Stimulated activated CD8-positive, alpha-beta memory T cell treated with anti-CD3 and anti-CD28 coated beads, Interleukin-4, amount 100 ng/mL, for 4 hours (primary cell): ENCODE measurements at places on chromosomes 12 and 14.
A peak's percentile ranks its signal among the peaks of the same experiment; 100 is the strongest.

GRCh38 chr14:96362071-96362964 lies 823 bp downstream of the ATG2B start:
- peak; percentile 20 for DNase-seq

DNA sequence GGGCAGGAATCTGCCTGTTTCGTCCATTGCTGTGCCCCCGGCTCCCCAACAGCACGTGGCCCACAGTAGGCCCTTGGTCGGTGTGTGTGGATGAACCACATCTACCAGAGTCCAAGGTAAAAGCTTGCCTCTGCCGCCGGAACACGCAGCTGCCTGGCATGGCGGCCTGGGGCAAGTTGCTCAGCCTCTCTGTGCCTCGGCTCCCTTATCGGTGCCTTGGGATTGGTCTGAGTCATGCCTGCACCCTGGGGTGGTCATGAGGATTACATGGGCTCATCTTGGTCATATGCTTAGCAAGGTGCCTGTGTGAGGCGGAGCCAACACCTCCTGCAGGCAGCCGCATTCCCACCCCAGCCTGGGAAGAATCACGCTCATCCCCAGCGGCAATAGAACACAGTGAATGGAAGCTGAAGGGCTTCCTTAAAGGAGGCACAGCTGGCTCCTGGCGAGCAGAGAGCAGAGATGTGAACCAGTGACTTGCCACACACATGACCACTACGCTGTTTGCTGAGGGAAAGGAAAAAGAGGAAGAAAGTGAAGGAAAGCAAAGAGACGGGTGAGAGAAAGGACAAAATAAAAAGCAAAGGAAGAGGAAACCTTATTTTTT lies 5.5 kb upstream of the SCARB1 start:
- no peak for DNase-seq

DNA sequence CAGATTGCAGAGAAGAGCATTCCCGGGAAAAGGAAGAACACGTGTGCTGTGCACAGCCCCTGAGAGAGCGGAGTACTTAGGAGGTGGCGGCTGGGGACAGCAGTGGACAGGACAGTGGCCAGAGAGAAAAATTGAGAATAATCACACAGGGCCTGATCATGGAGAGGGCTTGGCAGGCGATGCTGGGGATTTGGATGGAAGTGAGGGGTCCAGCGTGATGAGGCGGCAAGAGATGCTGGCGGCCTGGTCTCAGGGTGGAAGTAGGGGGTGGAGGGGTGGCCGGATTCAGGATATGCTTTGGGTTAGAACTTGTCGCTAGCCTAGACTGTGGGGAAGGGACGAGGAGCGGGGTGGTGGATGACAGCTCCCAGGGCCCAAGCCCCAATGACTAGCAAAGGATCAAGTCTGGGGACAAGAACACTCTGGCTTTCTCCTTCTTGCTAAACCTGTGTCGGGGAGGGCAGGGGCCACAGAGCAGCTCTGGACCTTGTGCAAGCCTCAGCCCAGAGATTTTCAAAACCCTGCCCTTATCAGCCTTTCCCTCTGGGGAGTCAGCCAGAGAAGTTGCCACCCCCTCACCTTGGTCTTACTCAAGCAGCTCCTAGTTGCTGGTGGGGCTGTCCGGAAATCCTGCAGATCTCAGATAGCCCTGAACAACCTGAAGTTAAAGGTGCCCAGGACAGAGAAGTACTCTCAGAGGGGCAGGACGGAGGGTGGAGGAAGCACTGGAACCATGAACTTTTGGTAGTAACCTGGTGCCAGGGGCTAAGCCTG lies 1.3 kb downstream of the HVCN1 start:
- DNase-seq: no peak

- DNase-seq: no peak
These were observed 141.9 kb upstream of the PRKD1 start for GRCh38 chr14:30069536-30069935.

DNA sequence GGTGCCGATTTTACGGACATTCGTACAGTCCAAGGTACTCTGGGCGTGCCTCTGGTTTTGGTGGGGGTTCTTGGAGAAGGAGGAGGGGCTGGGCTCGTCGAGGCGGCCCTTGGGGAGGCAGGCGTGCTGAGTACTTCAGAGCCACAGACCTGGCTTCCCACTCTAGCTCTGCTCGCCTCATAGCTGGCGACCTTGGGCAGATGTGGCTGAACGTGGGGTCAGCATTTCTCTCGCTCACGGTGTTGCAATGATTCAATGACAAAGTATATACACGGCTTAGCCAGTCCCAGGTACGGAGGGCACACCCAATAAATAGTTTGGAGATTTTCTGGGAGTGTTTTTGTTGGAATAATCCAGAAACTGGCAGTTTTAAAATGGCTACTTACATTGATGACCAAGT lies 75.1 kb downstream of the FOXN4 start:
- DNase-seq: no peak

- DNase-seq: no peak
These were observed 6.7 kb downstream of the ANO4 start for GRCh38 chr12:100801320-100801719.

- no peak for DNase-seq
These were observed 1.8 kb downstream of the GLI1 start for GRCh38 chr12:57461276-57461916.

DNA sequence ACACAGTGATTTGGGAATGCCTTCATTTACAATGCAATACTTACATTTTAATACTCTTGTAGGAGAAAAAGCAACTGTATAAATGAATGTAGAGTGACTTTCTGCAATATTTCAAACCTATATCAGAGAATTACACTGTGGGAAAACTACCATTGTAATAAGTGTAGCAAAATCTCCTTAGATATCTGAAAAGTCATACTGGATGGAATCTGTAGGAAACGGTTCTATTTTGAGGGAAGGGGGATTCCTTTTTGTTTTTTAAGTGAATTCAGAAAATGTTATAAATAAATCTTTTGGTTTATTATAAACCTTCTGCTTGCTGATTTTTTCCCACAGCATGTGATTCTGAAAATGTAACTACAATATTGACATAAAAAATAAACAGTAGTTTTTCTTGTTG lies 23.0 kb downstream of the ZNF891 start:
- no peak for DNase-seq

- DNase-seq: no peak
These were observed 42.4 kb upstream of the GPATCH2L start for GRCh38 chr14:76109087-76109880.

DNA sequence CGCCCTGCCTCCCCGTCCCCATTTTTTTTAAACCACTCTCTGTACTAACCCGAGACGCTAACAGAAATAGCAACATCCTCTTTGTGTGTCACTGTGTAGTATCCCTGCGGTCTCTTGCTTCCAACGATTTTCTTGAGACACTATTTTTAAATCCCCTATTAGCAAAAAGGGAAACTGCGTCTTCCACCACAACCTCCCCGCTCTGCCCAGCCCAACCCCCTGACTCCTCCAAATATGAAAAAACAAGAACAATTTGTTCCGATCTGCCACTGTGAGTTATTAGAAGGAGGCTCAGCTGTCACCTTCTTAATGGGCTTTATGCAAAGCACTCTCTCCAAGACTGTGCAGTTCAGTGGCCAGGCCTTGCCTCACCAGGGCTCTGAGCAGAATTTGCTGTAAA lies 76.3 kb downstream of the MAP1LC3B2 start:
- no peak for DNase-seq

DNA sequence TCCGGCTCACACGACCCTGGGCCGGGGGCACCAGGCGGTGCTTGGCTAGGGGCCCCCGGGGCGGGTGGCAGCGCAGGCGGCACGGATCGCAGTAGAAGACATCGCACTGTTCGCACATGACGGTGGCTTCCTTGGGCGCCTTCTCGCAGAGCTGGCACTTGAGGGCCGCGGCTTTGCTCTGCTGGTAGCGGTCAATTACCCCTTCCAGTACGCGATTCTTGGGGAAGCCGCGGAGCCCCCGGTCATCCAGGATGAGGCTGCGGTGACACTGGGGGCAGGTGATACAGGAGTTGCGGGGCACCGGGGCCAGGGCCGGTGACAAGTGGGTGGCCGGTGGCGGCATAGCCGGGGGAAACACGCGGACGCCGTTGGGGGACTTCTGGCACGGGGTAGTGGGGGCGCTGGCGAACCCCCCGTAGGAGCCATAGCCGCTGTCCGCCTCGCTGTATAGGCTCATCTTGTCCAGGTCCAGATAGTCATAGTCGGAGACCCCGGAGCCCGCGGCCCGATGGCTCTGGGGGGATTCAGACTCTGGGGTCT lies 553 bp downstream of the TRIM9 start:
- DNase-seq: no peak

DNA sequence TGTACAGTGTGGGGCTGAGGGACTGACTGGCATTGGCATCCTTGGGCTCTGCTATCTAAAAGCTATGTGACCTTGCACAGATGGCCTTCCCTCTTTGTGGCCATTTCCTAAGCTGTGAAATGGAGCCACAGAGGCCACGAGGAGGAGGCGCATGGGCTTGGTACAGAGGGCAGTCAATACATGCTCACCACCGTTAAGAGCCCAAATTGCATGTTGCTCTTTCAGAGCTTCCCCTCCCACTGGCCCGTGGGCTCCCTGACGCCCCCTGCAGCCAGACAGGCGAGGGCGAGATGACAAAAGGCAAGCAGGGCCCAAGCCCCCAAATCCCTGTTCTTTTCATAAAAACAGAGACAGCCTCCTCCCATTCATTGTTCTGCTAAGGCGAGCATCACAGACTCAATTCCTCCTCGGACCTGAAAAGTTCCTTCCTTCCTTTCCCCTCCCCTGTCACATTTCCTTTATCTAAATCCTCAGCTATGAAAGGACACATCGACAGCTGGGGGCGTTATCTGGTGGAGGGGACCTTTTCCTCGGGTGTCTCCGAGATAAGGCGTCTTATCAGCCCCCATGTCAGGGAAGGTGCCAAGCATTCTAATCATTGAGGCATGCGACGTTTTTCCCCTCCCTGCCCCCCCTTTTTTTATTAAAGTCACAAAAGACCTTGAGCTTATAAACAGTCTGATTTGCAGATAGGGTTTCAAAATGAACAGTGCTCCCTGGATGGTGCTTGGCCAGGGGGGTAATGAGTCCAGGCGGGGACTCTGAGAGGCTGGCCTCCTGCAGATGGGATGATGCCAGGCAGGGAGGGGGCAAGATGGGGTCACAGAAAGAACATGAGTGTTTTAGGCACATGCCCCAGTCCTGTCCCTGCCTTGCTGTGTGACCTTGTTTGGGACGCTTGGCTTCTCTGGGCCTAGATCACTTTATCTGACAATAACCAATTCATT lies 26.4 kb downstream of the FAM222A start:
- no peak for DNase-seq

GRCh38 chr12:94771199-94771598 lies 120.8 kb upstream of the TMCC3 start:
- no peak for DNase-seq

- DNase-seq: no peak
These were observed 88.9 kb upstream of the MED13L start for GRCh38 chr12:116366456-116366776.

- DNase-seq: peak; percentile 48
These were observed 3.2 kb upstream of the SYNE3 start for GRCh38 chr14:95519699-95520098.

GRCh38 chr12:47740606-47741339 lies 15.5 kb upstream of the ENDOU start:
- no peak for DNase-seq

GRCh38 chr12:30047516-30048254 lies 263.9 kb upstream of the TMTC1 start:
- no peak for DNase-seq
